Activated T-cell treated with anti-CD3 and anti-CD28 coated beads, Interleukin-2, amount 50 U/mL, for 4 hours (primary cell): ENCODE measurements at places on chromosomes 2 and 18.

DNA sequence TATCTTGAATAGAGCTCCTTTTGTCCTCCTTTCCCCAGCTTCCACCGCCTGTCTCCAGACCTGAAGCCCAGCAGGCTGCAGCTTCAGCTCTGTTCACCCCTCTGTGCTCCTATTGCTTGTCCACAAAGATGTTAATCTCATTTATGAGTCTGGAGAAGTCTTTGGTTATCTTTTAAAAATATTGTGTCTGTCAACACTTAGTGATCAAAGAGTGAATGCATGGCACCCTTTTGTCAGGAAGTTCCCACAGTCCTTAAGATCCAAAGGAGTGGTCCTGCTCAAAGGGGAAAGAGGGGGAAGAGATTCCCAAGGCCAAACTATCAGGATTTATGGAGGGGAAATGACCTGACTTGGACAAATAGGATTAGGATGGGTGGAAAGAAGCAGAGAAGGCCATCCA is 118.9 kb downstream of the ACAA2 start:
- DNase-seq, result no peak

DNA sequence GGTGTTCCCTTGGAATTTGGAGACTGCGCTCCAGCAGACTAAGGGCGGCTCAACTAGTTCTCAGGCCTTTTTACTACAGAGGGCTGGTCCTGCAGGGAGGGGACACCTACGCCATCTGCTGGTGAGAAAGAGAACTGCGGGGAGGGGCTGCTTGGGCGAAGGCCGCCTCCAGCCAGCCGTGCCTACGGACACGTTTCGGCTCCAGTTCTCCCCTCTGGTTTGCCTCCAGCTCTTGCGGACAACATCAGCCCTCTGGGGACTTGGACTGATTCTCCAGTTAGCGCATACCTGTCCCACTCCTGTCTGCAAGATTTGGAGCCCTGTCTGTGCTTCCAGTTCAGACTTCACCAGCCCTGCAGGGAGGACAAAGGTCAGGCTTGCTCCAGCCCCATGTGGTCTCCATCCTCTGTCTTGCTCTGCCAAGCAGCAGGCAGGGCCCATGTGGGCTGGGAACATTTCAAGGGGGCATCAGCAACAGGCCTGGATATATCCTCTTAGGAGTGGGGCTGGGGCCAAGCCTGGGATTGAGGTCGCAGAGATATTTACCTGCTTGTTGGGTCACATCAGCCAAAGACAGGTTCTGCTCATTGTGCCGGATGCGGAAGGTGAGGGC is 10.3 kb downstream of the PTPRN start:
- peak; percentile 90 for DNase-seq

GRCh38 chr2:46770622-46771021 is 145.0 kb downstream of the MCFD2 start:
- DNase-seq, result no peak

DNA sequence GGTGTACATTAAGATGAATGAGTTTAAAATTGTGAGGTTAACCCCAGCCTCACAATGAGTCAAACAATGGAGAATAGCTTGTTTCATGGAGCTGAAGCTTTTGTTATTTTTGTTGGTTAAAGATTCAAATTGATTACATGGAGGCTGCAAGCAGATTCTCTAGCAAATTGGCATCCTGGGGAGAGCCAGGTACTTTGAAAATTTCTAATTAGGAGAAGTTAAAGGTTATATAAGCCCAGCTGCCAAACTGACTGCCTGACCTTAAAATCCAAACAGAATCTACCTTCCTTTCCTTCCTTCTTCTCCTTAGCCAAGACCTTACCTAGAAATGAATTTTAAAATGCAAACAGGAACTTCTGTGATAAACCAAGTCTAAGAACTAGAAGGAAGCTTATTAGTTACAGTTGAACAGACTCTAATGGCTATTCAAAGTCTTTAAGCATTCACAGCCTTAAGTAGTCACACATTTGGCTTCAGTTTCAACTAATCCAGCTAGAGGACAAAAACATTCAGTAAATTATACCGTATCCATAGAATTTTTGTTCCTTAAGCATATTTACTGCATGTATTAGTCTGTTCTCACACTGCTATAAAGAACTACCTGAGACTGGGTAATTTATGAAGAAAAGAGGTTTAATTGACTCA is 31.5 kb upstream of the PGAP1 start:
- DNase-seq, result no peak

DNA sequence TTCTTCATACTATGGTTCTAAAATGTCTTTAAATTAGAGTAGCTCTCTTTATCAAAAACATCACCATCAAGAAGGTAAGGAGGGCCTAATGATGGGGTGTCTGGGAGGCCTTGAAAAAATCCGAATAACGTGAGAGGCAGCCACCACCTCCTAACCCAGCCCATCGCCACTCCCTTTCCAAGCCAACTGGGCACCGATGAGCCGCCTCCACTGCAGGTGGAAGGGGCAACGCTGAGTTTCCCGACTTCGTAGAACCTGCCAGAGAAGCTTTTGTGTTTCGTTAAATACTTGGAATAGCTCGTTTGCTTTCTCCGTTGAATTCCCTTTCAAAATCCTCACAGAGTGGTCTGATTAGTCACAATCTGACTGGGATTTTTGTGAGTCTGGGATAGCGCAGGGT is 22.0 kb upstream of the RPL31 start:
- DNase-seq, result no peak

- DNase-seq, result no peak
Observed at GRCh38 chr2:222547083-222547482, 108.8 kb downstream of the FARSB start.

DNA sequence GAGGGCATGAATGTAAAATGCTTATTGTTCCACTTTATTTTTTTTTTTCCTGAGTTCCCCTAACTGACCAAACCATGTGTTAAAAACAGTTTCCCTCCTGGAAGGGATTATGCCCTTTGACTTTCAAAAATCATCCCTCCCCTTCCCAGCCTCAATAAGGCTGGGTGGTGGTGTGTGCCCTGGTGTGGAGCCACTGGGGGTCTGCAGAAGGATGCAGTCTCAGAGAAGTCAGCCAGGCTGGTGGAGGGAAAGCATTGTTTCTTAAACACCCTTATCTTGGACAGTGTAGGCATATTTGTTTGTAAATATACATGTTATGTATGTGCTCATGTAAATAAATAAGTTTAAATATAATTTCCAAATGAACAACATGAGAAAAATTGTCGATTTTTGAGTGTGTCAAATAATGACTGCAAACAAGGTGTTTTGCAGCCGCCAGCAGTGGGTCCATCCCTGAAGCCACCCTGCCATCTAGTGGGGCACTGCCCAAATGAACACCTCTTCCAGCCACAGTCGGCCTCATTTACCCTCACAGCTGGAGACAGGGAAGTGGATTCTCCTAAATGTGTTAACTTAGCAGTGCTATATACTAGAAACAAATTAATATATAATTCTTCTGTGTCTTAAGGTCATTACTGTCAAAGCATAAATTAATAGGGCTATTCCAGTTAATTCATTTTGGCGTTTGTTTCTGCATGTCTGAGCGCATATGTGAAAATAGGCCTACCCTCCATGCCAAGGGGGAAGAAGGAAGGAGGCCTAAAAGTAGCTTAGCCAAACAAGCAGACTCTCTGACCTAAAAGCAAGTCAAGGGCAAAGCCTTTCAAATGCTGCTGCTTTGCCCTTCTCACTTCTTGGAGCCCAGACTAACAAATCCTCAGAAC is 209.6 kb upstream of the PIK3C3 start:
- no peak for DNase-seq

DNA sequence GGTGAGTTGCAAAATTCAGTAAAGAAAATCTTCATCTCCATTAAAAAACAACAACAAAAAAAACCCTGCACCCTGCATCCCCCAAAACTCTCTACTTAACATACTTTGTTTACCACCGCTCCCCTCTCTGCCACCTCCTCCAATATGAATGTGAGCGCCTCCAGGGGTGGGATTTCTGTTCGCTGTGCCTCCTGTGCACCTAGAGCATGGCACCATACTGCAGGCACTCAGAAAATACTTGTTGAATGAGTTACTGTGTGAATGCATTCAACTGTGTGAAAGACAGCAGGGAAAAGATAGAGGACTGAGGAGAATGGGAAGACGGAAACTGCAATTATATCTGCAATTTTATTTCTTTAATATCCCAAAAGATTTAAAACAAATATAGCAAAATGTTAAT is 4.5 kb downstream of the CEBPZ start:
- DNase-seq, result no peak

DNA sequence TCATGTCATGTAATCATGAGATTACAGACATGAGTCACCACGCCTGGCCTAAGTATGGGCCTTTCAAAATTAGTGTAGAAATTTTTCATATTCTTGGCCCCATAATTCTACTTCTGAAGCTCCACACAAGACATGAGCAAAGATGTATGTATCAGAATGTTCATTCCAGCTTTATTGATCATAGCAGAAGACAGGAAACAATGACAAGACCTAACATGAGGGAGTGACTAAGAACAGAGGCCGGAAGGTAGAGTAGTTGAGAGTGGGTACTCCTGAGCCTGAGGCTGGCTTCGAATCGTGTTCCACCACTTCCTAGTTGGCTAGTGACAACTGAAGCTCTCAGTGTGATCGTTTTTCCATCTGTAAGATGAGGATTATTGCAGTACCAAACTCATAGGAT is 89.3 kb downstream of the ARMC9 start:
- DNase-seq, result no peak

DNA sequence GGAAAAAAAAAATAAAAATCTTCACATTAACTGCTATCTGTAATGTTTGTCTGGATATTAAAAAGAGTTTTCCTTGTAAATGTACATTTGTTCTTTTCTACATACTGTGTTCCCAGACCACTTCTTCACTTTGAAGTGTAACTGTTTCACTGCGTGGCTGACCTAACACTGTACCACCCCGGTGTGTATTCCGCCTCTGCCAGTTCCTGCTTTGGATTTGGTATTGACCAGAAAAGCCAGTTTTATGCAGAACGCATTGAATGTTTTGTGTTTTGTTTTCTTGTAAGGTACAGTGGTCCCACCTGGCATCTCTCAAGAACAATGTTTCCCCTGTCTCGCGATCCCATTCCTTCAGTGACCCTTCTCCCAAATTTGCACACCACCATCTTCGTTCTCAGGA is 128.2 kb upstream of the IL1R2 start:
- no peak for DNase-seq

GRCh38 chr2:186024921-186025320 is 286.3 kb downstream of the FSIP2 start:
- no peak for DNase-seq

DNA sequence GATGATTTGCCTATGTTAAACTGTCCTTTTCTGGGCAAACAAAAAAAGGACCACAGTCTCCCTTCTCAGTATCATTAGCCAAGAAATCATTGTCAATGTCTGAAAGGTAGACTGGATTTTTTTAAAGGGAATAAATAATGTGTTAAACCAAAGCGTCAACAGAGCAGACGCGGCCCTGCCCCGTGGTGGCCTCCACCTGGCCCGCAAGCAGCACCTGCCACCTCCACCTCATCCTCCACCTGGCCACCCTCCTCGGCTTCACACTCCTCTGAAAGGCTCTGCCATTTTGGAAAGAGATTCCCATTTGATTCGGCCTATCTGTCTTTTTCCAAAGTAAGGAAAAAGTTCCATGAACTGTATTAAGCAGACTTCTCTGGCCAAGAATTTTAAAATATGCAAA is 67.9 kb upstream of the TMEM200C start:
- no peak for DNase-seq

- no peak for DNase-seq
Observed at GRCh38 chr2:40394597-40394996, 57.3 kb downstream of the SLC8A1 start.

DNA sequence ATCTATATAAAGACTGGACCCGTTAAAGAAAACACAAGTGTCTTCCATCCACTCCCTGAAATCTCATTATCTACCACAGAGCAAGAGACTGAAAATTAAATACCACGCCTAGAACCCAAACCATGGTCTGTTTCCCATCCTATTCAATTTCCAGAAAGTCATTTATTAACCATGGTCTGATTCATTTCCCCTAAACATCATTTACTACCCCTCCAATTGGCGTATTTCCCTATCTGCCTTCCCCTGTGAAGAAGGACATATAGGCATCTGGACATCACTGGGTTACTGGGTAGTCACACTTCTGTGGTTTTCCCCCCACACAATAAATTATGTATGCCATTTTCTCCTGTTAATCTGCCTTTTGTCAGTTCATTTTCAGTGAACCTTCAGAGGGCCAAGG is 30.8 kb downstream of the CCDC93 start:
- DNase-seq, result no peak

DNA sequence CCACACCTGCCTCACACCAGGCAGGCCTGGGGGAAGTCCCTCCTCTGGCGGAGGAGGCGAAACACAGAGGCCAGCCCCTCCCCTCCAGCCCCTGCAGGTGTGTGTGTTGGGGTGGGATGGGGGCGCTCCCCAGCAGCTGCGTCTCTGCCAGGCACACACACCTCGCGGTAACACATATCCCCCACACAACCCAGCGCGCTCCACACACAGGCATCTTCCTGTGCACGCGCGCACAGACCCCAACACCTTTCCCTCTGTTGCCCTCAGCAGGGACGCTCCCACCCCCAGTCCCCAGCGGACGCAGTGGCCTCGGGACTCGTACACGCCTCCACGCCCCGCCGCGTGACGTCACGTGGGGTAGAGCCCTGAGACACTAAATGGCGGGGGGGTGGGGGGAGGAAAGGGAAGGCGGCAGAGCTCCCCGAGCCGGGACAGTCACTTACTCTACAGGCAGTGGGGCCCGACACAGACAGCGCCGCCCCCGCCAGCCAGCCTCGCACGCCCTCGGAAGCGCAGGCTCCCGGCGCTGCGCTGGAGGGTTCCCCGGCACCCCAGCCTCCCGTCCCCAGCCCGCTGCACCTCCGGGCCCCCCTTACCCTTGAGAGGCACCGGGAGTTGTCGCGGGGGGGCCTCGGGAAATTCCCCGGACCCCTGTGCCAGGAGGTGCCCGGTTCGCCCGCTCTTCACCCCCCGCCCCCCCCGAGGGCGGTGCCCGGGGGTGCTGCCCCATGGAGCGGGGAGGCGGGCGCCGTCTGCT is at the start of gene WNT10A:
Gene WNT10A, plus strand, starts transcription at position 751 of the 757 bp plus-strand sequence. CDS start 144 bp downstream, outside the sequence.
- DNase-seq, result peak; percentile 87

DNA sequence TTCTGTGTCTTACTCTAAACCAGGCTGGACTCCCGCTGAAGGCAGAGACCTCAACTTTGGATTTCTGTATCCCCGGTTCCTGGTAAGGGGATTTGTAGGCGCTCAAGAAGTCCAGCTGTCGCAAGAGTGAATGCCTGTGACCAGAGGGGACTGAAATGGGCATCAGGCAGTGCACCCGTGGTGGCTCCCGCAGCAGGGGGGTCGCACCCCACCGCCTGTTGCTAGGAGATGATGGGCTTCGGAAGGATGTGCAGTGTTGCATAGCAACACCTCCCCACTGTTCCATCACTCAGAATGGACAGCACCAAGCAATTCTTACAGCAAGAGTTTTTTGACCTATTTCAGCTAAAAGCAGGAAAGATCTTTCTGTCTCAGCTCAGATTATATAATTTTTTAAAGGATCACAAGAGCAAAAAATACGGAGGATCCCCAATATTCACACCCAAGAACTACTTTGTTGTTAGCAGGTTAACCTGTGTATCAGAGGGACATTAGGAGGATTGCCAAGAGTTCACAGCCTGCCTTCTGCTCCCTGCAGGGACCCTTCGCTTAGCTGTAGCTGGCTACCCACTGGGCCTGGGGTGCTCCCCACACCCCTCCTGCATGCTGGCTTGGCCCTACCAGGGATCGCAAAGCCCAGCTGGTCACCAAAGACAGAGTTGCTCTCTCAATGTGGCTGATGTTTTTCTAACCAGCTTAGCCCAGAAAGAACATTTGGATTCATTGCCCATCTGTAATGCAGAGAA is 63.8 kb downstream of the SOWAHC start:
- DNase-seq, result no peak

- no peak for DNase-seq
Observed at GRCh38 chr2:30149513-30149912, 2.7 kb downstream of the YPEL5 start.
